Upper lobe of right lung (tissue), 1 donor: ENCODE measurements at places on chromosomes 1 and 21. TPM values are rescaled to one million over a fixed set of nuclear protein-coding genes. Genes with fewer than 3 reads are reported as not detected.

DNA sequence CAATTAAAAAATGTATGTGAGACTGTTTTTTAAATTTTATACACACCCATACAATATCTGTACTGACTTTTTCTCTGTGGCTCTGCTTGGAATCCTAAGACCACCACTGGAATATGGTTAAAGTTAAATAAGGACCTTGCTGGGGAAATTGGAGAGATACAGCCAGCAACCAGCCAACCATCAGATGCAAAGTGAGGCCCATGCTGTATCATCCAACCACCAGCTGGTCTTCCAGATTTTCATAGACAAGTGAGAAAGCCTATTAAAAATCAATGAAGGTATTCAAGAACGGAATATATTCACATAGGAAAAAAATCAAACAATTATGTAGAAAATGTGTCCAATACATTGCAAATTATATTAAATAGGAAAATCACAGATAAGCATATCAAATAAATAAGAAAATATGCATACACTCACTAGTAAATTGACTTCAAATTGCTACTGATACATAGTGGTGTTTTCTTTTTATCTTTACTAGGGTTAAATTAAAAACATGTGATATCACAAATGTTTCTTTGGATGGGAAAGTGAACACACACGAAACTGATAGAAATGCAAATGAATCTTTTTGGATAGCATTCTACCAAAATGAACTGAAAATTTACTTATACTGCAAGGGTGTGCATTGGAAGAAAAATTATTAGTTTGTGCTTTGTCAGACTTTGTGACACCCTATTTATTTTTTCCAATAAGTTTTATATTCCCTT, 1486.3 kb downstream of the BRINP3 start:
- no peak for DNase-seq

DNA sequence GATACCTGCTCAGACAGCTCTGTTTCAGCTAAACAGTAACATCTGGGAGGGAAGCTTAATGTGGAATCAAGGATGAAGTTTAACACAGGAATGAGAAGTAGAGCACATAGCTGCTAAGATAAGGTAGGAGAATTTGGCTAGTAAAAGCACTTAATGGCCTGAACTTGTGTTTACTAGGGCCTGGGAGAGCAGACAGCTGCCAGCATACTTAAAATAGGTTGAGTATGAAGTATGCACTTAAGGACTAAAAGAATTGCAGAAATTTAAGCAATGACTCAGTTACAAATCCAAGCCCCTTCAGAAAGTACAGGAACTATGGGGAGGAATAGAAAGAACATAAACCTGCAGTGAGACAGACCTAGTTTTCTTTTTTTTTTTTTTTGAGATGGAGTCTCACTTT, 53.0 kb downstream of the BACH1 start:
- DNase-seq = no peak

DNA sequence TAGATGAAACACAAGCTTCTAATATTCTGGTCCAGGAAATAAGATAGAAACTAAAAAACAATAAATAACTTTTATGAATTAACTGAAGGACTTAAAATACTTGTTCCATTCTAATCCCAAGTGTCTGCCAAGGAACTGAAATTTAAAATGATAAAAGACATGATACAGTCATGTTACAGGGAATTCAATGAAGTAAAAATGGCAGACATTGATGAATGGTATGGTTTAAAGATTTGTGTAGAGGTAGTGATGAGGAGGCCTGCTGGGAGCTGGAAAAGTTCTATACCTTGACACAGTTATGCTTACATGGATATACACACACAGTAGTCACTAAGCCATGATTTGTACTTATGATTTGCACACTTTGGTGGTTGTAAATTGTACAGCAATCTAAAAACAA, 2.1 kb upstream of the UBR4 start:
- no peak for DNase-seq

- DNase-seq = no peak
Observed at GRCh38 chr1:172674831-172675613, 16.1 kb downstream of the FASLG start.

DNA sequence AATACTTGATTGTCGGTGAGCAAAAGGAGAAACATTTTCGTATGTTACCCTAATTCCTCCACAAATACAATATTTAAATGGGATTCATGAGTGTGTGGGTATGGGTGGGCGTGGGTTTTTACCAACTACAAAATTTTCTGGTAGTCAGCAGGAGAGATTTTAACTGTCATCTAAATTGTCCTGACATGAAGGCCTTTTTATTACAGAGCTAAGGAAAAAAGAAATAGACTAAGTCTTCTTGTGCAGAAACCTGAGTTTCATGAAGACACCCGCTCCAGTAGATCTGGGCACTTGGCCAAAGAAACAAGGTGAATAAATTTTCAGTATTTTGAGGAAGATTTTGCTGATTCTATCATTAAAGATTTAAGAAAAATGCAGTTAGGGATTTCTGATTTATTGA, 752 bp downstream of the RGS18 start:
- no peak for DNase-seq

- no peak for DNase-seq
Observed at GRCh38 chr1:112435448-112435847, 39.4 kb downstream of the CTTNBP2NL start.

- DNase-seq = no peak
Observed at GRCh38 chr1:157968508-157968907, 24.9 kb upstream of the KIRREL1 start.

- DNase-seq = no peak
Observed at GRCh38 chr1:117286562-117286961, 75.8 kb upstream of the VTCN1 start.

DNA sequence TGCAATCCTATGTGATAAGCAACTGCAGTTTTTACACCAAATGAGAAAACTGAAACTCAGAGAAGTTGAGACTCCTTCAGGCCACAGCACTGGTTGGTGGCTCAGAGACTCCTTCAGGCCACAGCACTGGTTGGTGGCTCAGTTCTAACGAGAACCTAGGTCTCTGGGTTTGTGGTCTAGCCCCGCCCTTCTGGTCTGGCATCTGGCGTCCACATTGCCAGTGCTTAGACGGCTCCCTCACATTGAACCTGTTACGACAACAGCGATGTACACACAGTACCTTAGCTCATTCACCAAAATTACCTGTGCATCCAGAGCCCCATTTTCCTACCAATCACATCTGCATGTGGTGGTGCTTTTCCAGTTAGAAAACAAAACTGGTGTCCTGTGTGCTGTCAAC, 66.1 kb downstream of the NID1 start:
- no peak for DNase-seq

The CORT gene
- total RNA-seq = not detected

The AZIN2 gene
- 2.3 TPM for total RNA-seq

The NID1 gene
- 60.5 TPM for total RNA-seq

The C2CD2 gene
- total RNA-seq = 26.4 TPM

The PAQR6 gene
- 1.9 TPM for total RNA-seq
